ENCODE measurements at places on chromosomes 5 and 9.

- DNase-seq: peak; percentile 51
Measured at GRCh38 chr9:73869264-73869663, 627.9 kb upstream of the RORB start.

- no peak for DNase-seq
Measured at GRCh38 chr9:100419166-100419565, 7.8 kb upstream of the MSANTD3 start.

- DNase-seq: peak; percentile 76
Measured at GRCh38 chr9:128201441-128202369, 1.5 kb upstream of the DNM1 start.

- no peak for DNase-seq
Measured at GRCh38 chr5:109614301-109614700, 75.4 kb upstream of the MAN2A1 start.

- no peak for DNase-seq
Measured at GRCh38 chr5:172999372-172999973, 15.9 kb downstream of the ATP6V0E1 start.

- peak; percentile 67 for DNase-seq
Measured at GRCh38 chr9:107425101-107426025, 64.2 kb downstream of the KLF4 start.

- no peak for DNase-seq
Measured at GRCh38 chr9:136222906-136223285, 18.0 kb upstream of the LHX3 start.

DNA sequence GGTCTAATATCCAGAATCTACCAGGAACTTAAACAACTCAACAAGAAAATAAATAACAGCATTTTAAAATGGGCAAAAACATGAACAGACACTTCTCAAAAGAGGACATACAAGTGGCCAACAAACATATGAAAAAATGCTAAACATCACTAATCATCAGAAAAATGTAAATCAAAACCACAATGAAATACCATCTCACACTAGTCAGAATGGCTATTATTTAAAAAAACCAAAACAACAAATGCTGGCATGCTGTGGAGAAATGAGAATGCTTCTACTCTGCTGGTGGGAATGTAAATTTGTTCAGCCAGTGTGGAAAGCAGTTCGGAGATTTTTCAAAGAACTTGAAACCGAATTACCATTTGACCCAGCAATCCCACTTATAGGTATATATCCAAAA lies 63.1 kb downstream of the ADAMTS6 start:
- peak; percentile 40 for DNase-seq

DNA sequence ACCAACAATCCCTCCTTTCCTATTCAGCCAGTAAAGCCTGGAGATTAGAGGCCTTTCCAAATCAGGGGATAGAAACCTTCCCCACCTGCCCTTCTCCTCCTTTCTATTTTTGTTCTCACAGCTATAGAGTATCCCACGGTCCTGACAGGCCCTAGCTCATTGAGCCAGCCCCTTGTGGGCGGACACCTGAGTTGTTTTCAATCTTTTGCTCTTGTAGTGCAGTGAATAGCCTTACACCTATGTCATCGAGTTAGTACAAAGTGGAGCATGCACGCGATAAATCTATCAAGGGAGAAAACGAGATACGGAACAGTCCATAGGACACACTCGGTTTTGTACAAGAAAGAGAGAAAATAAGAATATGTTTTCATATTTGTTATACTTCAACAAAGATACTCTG lies 77.2 kb downstream of the TSPAN17 start:
- no peak for DNase-seq

DNA sequence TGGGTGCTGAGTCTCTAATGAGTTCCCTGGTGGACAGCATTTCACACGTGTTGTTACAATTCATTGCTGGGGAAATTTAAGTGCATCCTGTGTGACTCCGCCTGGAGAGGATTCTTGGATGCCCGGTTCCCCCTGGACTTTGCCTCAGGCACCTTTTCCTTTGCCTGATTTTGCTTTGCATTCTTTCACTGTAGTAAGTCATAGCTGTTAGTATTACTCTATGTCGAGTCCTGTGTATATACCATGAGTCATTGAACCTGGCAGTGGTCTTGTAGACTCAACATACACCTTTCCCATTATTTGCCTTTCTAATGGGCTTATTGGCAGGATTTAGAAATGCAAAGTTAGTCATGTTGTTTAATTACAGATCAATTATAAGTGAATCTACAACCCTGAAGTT lies 81.9 kb upstream of the DHFR start:
- DNase-seq: no peak

- DNase-seq: no peak
Measured at GRCh38 chr9:5767968-5768932, 64.7 kb downstream of the ERMP1 start.

DNA sequence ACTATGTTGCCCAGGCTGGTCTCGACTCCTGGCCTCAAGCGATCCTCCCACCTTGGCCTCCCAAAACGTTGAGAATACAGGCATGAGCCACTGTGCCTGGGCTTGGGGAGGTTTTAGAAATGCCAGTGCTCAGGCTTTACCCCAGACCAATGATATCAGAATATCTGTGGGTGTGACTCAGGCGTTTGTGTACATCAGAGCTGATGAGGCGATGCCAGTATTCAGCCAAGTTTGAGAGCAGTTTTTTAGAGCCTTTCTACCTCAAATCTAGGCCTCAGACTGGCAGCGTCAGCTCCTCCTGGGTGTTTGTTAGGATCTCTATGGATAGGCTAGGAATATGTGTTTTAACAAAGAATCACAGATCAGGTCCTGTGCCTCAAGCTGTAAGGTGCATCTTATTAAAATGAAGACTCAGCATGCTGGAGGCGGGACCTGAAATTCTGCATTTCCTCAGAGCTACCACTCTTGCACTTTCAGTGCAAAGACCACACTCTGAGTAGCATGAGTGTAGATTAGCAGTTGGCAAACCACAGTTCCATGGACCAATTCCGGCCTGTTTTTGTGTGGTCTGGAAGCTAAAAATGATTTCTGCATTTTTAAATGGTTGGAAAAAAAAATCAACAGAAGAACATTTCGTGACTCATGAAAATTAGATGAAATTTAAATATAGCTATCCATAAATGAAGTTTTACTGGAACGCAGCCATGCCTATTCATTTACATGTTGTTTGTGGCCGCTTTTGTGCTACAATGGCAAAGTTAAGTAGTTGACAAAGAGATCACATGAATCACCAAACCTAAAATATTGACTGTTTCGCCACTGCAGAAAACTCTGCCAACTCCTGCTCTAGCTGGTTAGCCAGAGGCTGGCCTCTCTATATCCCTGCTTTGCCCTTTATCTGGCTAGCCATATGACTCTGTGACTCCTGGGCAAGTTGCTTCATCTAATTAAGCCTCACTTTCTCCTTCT lies 92.2 kb downstream of the KLF4 start:
- DNase-seq: peak; percentile 31

- DNase-seq: no peak
Measured at GRCh38 chr5:146528236-146528635, 12.2 kb upstream of the GPR151 start.

DNA sequence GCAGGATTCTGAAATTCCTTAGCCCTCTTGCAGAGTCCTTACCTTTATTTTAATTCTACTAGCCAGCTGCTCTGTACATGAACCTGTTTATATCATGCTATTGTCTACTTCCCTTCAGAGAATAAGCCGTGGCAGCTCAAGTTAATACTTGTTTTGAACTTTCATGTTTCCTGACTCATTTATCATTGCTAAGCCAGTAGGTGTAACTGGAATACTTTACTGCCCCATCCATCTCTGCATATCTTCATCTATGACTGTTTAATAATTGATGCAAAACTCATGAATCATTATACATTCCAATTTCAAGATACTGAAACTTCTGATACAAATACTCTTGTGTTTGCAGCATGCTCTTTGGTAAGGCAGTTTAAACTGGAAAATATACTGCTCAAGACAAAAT lies 174.7 kb downstream of the PPP2R2B start:
- DNase-seq: no peak

All from fibroblast of skin of right biceps (primary cell).